ENCODE measurements at places on chromosomes 2 and 18.

DNA sequence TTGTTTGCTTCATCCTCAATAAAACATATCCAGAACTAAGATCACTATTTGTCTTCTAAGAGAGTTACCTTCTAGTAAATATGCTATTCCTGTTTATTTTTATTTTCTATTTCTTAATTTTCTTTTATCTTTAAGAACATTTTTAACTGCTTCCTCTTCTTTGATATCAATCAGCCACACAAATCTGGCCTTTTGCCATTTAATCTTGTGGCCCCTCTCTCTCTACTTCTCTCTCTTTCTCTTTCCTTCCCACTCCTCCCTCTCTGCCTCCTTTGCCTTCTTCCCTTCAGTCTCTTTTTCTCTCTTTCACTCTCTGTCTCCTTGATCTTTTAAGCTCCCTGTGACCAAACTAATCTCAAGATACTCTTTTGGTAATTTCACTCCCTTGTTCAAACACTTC lies 108.4 kb downstream of the GRB14 start:
- no peak for DNase-seq

GRCh38 chr2:112712903-112713584 lies 7.8 kb upstream of the NT5DC4 start:
- no peak for DNase-seq

GRCh38 chr2:105739426-105739825 lies 5.3 kb upstream of the NCK2 start:
- DNase-seq, result no peak

DNA sequence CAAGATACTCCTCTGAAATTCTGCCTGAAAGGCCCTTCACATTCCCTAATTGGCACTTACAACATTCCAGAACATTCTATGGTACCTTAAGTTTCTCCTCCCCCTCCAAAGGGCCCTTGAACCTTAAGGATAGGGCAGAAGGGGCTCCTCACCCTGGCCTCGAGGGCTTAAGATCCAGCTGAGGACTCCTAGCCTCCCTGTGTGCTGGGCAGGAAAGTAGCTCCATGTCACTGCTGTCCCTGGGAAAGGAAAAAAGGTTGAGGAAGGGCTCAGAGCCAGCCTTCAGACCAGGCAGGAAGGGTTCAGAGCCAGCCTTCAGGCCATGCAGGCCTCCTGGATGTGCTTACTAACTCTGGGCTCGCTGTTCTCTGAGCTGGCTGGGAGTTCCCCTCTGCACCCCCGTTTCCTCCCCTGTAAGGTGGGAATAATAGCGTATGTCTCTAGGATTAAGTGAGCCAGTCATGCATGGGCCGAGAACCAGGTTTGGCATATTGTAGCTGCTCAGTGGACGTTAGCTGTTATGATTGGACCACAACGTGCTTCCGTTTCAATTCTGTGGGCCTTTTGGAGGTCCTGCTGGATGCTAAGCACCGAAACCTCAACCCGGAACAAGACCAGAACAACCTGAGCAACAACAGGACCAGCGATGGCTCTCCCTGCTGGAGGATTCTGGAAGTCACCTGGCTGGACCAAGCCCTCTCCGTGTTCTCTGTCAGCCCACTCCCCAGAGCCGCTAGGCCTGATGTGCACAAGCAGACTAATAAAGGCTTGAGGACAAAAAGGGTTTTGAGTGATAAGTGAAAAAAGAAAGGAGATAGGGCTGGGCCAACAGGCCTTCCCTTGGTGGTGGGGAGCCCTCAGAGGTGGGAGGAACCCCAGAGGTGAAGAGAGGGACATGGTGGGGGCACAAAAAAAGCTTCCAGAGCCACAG lies 1.0 kb upstream of the B3GNT7 start:
- DNase-seq, result no peak

- DNase-seq, result no peak
Measured at GRCh38 chr2:31127931-31128330, 10.3 kb downstream of the GALNT14 start.

DNA sequence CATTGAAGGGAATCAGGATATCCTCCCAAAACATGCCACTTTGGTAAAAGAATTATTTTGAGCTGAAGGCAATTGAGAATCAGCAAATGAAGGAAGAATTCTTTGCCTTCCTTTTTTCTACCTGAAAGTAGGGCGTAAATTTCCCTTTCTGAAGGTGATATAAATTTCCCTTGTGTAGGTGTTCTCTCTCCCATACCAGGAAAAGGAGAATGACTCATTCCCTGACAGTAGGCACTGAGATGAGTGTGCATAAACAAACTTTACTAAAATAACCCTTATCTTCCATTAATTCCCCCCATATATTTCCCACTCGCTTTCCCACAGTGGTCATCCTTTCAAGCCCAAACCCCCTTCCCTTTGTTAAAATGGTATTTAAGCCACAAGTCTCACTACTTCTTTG lies 1339.0 kb downstream of the LRP1B start:
- DNase-seq, result no peak

GRCh38 chr2:20855456-20855855 lies 32.6 kb upstream of the LDAH start:
- no peak for DNase-seq

- no peak for DNase-seq
Measured at GRCh38 chr2:64667535-64667934, 13.8 kb upstream of the SERTAD2 start.

DNA sequence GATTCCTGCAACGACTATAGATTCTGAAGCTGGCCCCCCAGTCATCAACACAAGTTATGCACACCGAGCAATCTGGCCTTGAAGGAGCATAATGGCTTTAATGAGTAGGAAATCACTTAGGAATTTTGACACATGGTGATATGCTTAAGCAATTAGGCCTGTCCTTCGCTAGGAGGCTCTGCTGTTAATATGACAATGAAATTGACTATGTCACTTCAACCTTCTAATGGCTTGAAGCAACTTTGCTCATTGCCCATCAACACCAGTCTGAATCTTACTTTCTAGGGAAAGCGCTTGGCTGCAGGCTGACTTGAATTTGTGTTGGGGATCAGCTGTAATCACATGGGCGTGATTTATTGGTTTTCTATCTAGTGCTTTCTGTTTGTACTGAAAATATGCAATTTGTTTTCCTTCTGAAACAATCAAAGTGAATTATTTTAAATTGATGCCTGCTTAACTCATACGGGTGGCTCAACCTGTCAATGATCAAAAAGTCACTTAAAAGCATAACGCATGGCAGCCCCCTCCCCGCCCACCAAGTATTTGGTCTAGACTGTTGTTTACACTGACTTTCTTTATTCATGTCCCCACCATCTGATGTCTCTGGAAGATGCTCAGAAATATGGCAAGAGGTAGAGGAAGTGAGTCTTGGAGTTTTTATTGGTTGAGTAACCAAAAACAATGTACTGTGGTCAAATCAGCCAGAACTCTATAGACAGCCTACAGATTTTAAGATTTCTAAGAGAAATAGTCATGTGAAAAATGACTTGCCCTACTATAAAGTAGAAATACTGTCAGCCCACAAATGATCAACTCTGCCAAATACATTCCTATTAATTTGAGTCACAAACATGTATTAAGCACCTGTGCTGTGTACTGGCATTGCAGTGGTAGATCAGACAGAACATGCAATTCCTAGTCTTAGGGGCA lies 344.9 kb downstream of the RBM43 start:
- no peak for DNase-seq

DNA sequence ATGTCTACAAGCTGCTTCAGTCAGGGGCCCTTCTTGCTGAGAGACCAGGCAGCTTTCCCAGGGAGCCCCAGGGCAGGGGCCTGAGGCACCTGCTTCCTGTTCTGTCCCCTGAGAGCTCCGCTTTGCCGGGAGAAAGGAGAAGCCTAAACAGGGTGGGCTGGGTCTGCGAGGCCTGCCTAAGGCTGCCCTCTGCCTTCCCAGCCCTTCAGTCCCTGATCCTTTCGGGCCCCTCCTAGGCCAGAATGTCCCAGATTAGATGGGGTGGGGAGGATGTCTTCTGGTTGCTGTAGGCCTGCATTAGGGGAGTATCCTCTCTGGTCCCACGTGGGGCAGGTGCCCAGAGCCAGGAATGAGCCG lies 72.4 kb downstream of the TGOLN2 start:
- no peak for DNase-seq

- DNase-seq, result no peak
Measured at GRCh38 chr2:141105763-141106162, 1025.1 kb downstream of the LRP1B start.

DNA sequence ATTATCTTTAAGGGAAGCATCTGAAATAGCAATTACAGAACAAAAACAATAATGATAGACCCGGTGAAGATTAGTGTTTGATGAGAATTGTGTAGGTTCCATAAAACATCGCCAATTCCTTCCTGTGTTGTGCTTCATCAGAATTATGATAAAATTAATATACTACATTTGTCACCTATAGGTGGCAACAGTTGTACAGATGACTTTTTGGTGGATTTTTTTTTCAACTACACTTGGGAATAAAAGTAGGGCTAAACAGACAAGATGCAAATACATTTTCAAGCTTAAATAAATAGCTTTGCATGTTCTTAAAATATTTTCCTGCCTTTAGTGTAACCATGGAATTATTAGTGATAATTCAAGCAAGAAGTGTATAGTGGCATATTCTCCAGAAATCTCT lies 7.0 kb upstream of the LYPD1 start:
- DNase-seq, result no peak

GRCh38 chr2:200435379-200435778 lies 74.5 kb downstream of the KCTD18 start:
- no peak for DNase-seq

- DNase-seq, result no peak
Measured at GRCh38 chr2:156800065-156800653, 364.0 kb downstream of the GPD2 start.

DNA sequence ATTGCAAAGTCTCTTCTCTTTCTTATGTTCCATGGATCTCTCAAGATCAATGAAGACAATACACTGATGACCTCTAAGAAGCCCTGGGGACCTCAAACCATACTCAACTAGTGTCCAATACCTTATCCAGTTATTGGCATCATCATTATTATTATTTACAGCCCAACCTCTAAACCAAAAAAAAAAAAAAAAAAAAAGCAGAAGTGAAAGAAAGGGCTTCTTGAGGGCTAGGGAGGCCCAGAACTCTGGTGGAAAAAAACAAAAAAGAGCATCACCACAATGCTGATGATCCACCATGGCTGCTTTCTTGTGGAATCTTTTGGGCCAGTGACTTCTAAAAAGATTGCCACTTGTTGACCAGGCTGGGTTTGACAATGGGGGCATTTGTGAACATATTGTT lies 324.9 kb downstream of the LPIN1 start:
- DNase-seq, result no peak

- DNase-seq, result no peak
Measured at GRCh38 chr2:109721135-109721534, 73.0 kb upstream of the RGPD5 start.

DNA sequence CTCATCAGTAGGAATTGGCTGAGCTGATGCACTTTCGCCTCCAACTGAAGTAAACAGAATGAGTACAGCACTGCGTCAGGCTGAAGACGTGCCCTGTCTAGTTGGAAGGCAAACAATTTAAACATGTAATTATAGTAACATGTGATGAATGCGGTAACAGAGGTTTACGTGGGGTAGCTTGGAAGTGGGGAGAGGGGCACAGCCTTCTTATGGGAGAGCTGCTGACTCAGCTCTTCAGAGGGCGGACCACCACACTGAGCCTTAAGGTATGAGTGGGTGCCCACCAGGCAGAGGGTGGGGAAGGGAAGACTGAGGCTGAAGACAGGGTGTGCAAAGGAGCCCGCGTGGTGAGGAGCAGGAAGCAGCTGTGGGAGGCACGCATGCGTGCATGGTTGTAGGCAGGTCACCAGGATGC lies 6.2 kb upstream of the EHD3 start:
- no peak for DNase-seq

DNA sequence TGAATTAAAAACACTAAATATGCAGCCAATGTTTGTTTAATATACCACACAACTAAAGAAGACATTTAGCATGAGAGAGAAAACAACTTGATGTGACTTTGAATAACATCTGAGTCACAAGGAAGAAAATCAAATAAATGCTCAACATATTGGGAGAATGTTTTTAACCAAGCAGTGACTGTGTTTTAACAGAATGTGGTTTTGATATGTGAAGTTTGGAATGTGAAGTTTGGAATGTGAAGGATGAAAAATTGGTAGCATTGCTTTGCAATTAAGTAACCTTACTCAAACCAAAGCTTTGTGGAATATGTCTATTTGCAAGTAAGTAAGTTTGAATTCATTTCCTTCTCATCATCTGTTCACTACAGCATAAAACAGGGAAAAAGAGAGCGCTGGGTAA lies 128.2 kb upstream of the DNAJC10 start:
- DNase-seq, result no peak

- DNase-seq, result no peak
Measured at GRCh38 chr18:12656605-12656937, 1.3 kb downstream of the SPIRE1 start.

GRCh38 chr18:73778032-73778359 lies 369.6 kb downstream of the FBXO15 start:
- DNase-seq, result no peak
